Cardiac septum (tissue), 1 donor: ENCODE measurements at places on chromosomes 5 and 9.

- no peak for DNase-seq
Observed at GRCh38 chr5:145825751-145826180, 9.4 kb downstream of the PRELID2 start.

DNA sequence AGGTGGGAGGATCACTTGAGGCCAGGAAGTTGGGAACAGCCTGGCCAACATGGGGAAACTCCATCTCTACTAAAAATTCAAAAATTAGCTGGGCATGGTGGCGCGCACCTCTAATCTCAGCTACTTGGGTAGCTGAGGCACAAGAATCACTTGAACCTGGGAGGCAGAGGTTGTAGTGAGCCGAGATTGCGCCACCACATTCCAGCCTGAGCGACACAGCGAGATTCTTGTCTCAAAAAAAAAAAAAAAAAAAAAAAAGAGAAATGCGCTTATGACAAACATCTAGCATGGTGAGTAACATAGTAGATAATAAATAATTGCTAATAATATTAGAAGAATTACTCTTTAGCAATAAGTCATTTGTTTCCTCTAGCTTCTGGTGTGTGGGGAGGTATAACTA is 25.9 kb downstream of the RUSC2 start:
- no peak for DNase-seq

GRCh38 chr5:119339965-119340364 is 15.9 kb upstream of the TNFAIP8 start:
- DNase-seq: no peak

DNA sequence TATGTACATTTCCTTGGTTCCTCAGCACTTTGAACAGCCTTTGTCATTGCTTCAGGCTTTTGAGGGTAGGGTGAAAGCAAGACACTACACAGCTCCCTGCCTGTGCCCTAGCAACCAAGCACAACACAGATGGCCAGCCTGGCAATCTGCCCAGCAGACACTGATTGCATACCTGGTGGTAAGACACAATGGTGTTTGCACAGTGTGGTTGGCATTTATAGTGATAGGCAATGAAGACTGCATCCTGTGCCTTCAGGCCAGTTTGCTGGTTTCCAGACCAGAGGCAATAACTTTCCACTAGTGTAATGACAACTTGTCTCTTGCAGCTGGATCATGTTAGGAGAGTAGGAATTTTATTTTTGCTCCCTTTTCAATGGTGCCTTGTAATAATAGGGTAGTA is 144.5 kb upstream of the TNC start:
- DNase-seq: peak; percentile 85

GRCh38 chr9:132733260-132733815 is 63.1 kb downstream of the GTF3C4 start:
- DNase-seq: peak; percentile 55

GRCh38 chr9:131635285-131635684 is 90.0 kb downstream of the PRRT1B start:
- DNase-seq: peak; percentile 93

DNA sequence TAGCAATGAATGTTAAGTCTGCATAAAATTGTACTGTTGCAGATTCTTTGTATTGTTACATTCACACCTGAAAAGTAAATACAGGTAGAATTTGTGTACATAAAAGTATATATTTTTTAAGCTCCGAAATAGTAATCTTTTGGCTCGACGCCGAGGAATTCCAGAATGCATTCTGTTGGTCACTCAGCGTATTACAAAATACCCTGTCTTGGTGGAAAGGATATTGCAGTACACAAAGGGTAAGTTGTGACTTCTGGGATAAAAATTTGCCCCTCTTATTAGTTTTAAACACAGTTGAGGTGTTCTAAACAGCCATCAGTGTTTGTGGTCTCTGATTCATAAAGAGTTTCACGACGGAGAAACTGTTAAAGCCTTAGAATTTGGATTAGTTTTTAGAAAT is 257.6 kb downstream of the ARHGEF28 start:
- no peak for DNase-seq

GRCh38 chr5:153372425-153373129 is 117.9 kb upstream of the GRIA1 start:
- DNase-seq: no peak

GRCh38 chr9:101432171-101432570 is 3.4 kb downstream of the ALDOB start:
- DNase-seq: no peak

GRCh38 chr5:157303667-157304327 is 37.9 kb downstream of the CYFIP2 start:
- DNase-seq: no peak

DNA sequence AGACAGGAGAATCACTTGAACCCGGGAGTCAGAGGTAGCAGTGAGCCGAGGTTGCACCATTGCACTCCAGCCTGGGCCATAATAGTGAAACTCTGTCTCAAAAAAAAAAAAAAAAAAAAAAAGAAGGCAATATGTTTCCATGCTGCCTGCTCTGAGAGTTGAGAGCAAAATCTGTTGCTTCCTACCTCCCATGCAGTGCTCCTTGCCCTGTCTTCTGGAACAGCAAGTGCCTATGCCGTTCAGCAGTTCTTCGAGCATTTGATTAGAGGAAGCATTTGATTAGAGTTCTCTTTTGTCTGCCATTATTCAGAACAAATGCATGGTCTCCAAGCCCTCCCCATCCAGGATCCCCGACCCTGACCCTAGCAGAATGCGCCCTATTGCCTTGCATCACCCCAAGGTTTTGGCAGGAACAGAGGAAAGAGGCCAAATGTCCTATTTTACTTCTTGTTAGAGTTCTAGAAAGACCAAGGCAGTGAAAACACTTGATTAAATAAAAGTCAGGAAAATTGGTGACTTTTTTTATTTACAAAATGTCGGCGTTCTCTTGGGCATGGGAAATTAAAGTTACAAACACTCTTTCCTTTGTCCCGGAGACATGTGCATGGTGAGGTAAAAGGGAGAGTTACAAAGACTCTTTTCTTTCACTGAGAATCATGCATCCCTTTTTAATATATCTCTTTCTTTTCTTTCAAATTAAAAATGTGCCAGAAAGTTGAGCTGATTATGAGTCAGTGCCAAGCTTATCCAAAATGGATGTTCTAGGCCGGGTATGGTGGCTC is 27.8 kb upstream of the FSD1L start:
- DNase-seq: no peak

- peak; percentile 36 for DNase-seq
Observed at GRCh38 chr9:90827181-90827871, 25.7 kb downstream of the SYK start.
